Activated naive CD8-positive, alpha-beta T cell treated with anti-CD3 and anti-CD28 coated beads, Interleukin-2, amount 10 ng/mL, durations not matched to agents 7 days and 5 days (primary cell): ENCODE measurements at places on chromosomes 12 and 14. TPM values are rescaled to one million over a fixed set of nuclear protein-coding genes. Genes with fewer than 3 reads are reported as not detected.

DNA sequence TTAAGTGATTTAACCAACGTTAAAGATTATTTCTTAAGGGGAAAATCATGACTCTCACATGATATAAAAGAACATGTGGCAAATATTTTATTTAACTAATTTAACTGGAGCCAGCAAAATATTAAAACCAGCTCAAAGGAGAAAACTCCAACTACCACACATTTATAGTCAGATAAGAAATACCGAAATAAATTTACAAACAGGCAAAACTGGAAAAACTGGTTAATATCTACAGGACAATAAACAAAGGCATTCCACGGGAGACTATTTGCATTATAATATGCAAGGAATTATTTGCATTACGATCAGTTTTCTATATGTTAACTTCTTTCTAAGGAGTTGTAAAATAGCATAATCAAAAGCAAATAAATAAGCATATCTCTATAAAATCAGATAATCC is 13.8 kb upstream of the BCL2L14 start:
- no peak for DNase-seq

- DNase-seq, result no peak
Observed at GRCh38 chr12:47087088-47087688, 7.4 kb upstream of the AMIGO2 start.

GRCh38 chr12:77488041-77488620 is 342.6 kb upstream of the NAV3 start:
- no peak for DNase-seq

GRCh38 chr12:46553911-46554310 is 181.3 kb upstream of the SLC38A2 start:
- DNase-seq, result no peak

GRCh38 chr12:53872367-53872766 is 66.3 kb upstream of the HOXC13 start:
- no peak for DNase-seq

DNA sequence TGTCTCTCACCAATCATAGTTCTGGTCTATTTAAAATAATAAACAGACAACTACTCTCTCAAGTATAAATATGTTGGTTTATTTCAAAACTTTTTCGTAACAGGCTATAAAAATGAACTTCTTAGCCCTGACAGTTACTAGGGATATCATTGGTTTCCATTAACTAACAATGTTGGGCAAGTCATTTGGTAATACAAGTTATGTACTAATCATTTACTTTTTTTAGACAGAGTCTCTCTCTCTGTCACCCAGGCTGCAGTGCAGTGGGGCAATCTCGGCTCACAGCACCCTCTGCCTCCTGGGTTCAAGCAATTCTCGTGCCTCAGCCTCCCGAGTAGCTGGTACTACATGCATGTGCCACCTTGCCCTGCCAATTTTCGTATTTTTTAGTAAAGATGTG is 14.6 kb upstream of the KANSL2 start:
- no peak for DNase-seq

Gene LGR5
- total RNA-seq, result not detected

Gene KIF26A
- total RNA-seq, result 0.26 TPM

Gene DBX2
- total RNA-seq, result not detected

Gene TBC1D30
- total RNA-seq, result 0.17 TPM
